ENCODE measurements at places on chromosomes 16 and 17.

DNA sequence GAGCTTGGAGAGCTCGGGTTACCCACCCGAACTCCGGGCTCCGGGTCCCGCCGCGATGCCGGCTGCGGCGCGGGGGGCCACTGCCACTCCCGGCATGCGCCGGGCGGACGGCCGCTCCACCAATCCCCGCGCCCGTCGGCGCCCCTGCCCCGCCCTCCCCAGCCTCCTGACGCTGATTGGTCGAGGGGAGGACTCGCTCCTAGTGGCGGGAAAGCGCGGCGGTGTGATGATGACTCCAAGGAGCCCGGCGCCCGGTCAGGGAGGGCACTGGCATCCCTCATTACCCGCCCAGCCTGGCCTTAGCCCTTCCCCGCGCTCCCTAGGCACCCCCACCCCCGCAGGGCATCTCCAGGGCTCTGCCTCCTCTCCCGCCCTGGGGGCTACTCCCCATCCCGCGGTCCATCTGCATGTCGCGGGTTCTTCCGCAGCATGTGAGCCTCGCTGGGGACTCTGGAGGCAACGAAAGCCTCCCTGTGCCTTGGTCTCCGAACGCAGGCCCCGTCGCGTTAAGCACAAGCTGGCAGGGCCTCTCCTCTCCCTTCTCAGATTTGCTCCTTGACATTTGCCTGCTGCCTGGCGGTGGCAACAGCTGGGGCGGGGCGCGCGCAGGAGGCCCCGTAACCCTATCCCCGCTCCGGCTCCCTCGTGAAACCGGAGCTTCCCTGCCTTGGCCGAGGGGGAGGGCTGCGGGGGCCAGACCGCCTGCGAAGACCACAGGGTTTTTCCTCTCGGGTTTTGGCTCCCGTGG is 1.7 kb downstream of the ATP2A1 start:
- DNase-seq, result peak; percentile 83

DNA sequence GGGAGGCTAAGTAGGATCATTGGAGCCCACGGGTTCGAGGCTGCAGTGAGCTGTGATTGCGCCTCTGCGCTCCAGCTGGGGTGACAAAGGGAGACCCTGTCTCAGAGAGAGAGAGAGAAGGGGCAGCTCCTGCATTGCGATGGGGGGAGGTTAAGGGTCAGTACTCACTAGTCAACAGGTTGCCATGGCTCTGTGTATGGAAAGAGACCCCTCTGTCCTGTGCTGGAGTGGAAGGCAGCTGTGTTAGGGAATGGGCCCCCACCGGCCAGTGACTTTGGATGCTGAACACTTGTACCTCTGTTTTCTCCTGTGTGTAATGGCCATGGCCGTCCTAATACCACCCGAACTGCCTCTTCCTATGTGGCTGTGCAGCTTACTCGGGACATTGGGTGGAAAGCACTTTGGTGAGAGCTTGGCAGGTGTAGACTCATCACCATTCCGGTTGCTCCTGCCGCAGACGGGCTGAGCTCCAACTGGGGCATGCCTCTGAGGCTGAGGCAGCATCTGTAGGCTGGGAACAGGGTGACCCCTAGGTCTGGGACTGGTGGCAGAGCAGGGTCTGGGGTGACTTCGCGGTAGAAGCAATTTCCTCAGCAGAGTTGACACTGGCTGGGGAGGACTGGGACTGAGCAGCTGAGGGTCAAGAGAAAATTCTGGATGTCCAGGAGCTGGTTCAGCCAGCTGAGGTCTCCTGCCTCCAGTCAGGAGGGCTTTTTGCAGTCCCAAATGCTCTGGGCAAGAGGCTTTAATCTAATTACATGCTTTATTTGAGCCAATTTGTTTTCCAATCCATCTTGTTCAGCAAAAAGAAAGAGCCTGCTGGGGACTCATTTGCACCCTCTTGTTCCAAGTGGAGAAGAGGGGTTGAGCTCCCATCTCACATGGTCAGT is 184.5 kb downstream of the NTN1 start:
- DNase-seq, result no peak

GRCh38 chr16:56491657-56492261 is 28.1 kb downstream of the BBS2 start:
- DNase-seq, result no peak

- no peak for DNase-seq
Measured at GRCh38 chr17:11996722-11997146, 541 bp downstream of the ZNF18 start.

GRCh38 chr17:39131616-39132015 is 19.8 kb downstream of the PLXDC1 start:
- DNase-seq, result no peak

DNA sequence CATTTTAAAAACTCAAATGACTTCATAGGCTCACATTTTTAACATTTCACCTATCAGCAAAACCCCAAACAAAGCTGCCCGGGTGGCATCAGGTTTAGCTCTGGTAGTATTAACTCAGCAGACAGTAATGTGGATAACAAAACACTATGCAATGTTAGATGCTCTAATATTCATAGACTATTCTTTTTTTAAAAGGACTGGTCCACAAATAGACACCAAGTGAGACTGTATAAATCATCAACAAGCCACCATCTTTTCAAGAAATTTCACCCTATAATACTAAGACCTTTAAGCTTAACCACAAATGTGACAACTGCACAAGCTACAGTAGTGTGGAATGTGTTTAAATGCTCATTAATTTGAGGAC is 20.2 kb downstream of the SNN start:
- no peak for DNase-seq

DNA sequence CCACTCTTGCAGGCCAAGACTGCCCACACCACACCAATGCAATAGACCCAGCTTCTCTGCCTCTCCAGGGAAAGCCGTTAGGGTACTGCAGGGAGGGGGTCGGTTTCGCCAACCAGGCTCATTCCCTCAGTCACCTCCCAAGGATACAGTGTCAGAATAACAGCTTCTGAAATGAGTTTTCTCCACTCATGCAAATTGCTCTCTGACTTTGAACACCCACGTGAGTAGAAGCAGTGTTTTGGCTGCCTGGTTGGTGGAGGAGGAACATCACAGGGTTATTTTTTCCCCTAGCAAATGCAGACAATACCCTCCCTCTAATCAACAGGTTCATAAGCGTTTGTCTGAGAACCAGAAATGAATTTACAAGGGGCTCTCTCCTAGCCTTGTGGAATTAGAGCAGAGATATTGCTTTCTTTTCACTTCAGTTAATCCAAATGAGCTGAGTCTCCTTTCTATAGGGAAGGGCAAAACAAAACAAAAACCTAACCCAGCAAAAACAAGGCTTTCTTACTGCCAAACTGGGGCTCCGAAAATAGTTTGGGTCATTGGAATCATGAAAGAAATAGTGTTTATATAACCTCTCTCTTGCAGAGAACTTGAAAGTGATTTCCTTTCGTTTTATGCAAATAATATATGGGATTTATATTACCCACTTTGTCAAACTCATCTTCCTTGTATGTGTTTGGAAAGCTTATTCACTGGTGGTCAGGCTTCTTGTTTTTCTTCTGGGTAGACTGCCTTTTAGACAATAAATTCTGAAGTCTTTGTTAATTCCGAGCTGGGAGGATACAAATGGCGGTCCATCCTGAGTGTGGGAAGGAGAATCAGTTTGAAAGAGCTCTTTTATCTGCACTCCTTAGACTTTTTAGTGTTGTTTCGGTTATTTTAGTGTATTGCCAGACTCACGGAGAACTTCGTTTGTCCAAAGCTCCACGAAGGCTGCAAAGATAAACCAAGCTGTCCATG is 229.9 kb downstream of the MSI2 start:
- no peak for DNase-seq

- no peak for DNase-seq
Measured at GRCh38 chr17:77499699-77500435, 359.1 kb downstream of the SEC14L1 start.

DNA sequence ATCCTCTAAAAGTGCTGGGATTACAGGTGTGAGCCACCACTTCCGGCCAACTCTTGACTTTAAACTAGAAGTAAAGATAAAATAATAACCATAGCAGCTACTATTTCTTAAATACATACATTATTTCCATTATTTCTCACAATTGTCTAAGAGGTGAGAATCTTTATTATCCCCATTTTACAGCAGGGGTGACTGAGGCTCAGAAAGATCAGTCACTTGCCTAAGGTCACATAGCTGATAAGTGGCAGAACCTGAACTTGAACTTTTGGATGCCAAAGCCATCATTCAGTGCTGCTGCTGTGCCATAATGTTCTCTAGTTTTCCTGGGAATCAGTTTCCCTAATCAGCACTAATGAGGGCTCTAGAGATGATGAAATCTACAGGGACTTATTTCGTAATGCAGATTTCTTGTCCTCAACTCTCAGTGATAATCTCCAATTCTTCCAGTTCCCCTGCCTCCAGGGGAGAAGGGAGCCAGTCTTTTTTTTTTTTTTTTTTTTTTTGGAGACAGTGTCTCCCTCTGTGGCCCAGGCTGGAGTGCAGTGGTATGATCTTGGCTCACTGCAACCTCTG is 25.2 kb upstream of the GPRC5B start:
- no peak for DNase-seq

DNA sequence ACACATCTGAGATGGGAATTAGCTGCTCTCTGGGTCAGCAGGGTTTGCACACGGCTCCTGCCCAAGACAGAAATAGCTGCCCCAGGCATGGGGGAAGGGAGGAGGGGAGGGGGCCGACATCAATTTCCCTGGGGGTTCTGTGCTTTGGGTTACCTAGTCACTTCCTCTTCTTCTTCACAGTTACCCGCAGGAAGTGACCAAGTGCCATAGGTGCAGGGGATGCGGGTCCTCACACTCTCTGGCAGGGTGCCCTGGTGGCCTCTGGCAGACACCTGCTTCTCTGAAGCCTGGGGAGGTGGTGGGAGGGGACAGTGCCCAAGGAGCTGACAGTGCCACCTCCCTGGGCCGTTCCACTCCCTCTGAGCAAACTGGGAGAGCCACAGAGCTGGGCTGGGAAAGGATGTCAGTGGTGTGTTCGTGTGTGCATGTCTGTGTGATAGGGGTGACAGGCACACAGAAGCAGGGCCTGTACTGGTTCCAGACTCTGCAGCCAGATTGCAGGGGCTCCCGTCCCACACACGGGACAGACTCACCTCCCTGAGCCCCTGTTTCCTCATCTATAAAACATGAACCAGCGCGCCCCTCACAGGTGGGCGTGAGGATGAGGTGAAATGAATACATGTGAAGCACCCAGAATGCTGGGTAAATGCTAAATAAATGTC is 18.2 kb downstream of the SCN4A start:
- no peak for DNase-seq

DNA sequence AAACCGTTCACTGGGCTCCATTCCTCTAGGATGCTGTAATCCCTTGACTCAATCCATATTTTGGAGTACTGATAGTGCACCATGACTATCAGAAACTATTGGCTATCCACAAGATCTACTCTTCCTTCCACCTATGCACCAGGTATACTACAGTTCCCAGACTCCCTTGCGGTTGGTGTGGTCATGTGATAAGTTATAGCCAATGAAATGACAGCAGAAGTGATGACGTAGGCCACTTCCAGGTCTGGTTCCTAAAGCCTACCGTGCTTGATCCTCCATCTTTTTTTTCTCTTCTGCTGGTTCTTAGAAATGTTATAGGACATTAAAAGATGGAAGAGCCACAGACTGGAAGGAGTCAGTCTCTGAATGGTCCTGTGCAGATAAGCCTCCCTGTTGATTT is 278.8 kb upstream of the C16orf82 start:
- no peak for DNase-seq

DNA sequence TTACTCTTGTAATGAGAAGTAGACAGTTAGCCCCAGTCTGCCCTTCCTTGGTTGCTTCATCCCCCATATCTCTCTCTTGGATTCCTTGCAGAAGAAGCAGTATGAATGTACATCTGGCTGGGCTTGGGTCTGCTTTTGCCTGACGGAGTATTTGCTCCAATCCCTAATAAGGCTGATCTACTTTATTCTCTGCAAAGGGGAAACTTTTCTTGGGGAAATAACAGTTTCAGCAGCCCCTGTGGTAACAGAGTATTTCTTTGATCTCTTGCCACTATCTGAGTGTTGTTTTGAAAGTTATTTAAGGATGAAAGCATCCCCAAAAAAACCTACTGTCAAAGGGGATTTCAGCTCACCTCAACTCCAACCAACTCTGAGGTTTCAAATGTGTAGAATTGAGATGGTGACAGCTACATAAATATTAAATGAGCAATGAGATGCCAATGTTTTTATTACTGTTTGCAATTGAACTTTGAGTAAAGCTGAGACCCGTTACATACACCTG is 168.9 kb upstream of the NOG start:
- no peak for DNase-seq

- DNase-seq, result no peak
Measured at GRCh38 chr16:48959204-48959603, 322.4 kb downstream of the CBLN1 start.

DNA sequence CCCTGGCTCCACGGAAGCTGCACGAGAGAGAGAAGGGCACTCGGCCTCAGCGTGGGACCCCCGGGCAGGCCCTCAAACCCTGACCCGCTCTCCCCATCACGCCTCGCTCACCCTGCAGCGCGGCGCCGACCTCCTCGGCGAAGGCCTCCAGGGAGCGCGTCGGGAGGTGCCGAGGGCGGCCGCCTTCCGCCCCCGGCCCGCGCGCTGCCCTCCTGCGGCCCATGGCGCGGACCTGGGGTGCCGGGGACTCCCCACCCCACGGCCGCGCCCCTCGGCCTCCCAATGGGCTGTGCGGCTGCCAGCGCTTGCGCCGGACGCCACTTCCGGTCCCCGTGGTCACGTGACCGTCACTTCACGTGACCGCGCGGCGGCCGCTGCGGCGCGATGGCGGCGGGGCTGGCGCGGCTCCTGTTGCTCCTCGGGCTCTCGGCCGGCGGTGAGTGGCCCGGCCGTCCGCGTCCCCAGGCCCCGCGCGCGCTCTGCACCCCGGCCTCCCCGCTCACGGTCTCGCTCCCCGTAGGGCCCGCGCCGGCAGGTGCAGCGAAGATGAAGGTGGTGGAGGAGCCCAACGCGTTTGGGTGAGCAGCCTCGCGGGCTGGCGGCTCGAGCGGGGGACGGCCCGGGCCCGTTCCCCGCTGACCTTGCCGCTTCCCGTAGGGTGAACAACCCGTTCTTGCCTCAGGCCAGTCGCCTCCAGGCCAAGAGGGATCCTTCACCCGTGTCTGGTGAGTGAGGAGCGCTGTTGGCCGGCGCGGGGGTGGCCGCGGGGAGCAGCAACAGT is at the start of the genes GNPTG and TSR3:
Gene GNPTG (plus strand): TSS at position 350 of the 781 bp plus-strand sequence. CDS start 35 bp downstream, at position 385.
Gene TSR3 (minus strand): TSS at position 297 of the 781 bp plus-strand sequence. CDS start 74 bp downstream, at position 223.
- peak; percentile 79 for DNase-seq

GRCh38 chr16:68644296-68644695 is 814 bp upstream of the CDH3 start:
- no peak for DNase-seq

- no peak for DNase-seq
Measured at GRCh38 chr17:82952019-82952418, 112.2 kb upstream of the ZNF750 start.

DNA sequence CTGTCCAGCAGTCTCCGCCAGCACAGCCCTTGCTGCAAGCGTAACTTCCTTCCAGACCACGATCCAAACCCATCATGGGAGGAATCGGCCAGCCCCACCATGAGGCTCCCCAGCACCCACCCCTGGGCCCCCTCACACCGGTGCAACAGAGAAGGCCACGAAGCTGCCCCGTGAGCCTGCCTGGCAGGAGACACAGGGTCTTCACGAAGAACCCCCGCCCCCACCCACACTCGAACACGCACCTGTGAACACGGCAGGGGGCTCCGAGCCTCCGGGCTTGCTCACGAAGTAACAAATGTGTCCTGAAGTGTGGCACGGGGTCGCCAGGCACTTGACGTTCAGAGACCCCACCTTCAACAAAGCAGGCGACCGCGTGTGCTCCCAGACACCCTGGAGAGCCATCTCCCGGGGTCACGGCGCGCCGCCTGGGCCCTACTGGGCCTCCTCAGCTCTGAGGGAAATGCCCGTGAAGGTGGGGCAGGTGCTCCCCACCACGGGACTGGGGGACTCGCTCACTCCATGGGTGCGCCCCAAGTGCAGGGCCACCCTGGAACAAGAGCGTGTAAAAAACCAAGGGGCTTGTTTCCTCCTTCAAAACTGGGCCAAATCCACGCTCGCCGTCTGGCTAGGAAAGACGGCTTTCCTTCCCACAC is 7.6 kb downstream of the HAGH start:
- DNase-seq, result no peak

GRCh38 chr17:77558846-77559626 is 399.5 kb upstream of the TNRC6C start:
- no peak for DNase-seq
